ENCODE measurements at places on chromosomes 7 and 10.

DNA sequence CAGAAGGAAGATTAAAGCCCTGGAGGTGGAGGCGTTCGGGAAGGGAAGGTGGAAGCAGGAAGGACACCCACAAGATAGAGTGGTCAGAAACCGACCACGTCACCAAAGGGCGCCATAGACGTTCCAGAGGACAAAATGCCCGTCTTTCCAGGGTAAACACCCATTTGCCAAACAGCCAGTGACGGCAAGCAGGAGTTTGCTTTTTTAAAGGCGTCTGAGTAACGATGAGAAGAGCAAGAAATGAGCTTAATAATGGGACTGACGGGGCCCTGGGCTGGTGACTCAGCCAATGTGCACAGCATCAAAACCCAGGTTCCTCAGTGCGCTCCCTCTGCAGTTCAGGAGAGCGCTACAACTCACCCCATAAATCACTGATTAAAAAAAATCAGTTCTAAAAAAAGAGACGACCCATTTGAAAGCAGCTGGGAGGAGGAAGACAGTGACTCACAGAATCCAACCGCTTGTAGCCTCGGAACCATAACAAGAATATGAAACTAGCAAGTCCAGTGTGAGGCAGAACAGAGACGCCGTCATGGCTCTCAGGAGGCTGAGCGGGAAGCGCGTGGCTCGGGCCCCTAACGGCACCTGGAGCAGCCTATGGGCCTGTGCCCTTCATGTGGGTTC lies 5.9 kb downstream of the DIP2C start:
- no peak for DNase-seq

DNA sequence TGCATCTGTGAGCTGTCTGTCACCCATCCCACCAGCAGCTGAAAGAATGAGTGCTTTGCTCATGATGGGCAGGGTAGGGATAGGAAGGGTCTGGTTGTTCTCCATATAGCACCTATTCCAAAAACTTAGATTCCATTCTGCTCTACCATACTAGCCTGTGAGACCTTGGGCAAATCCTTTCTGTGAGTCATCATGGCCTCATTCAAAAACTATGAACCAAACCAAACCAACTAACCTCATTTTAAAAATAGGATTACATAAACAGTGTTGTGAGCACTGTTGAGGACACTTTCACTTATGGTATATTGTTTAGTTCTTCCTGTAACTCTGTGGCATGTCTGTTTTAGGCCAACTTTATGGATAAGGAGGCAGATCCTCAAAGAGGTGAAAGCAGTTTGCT lies 30.9 kb upstream of the STEAP4 start:
- peak; percentile 75 for DNase-seq

GRCh38 chr7:117639966-117640365 lies 160.1 kb downstream of the CFTR start:
- DNase-seq: no peak

DNA sequence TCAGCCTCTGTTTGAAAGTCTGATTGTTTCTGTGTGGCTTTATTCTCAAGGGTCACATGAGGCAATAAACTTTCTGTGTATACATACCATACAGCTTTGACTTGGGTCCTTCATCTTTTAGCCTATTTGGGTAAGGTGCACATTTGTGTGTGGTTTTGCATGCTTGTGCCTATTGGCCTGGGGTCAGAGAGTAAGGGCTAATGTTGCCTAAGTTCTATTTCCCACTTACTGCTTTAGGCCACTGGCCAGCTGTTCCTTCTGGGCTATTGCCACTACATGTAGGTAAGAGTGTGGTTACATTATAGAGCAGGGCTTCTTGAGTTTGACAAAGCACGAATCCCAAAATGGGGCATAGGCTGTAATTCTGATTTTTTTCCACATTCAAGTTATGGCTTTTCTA lies 21.8 kb downstream of the BBIP1 start:
- no peak for DNase-seq

- no peak for DNase-seq
Measured at GRCh38 chr10:126939706-126940105, 34.5 kb downstream of the DOCK1 start.

GRCh38 chr7:4834601-4835397 lies 27.0 kb downstream of the PAPOLB start:
- DNase-seq: no peak

- no peak for DNase-seq
Measured at GRCh38 chr7:157568106-157568769, 231.4 kb downstream of the DNAJB6 start.

DNA sequence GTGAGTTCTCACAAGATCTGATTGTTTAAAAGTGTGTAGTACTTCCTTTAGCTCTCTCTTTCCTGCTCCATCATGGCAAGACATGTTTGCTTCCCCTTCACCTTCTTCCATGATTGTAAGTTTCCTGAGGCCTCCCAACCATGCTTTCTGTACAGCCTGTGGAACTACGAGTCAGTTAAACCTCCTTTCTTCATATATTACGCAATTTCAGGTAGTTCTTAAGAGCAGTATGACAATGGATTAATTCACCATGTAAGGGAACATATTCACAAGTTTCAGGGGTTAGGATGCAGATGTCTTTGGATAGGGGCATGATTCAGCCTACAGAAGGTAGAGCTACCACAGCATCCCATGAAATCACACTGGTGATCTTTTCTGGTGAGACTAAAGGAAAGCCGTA lies 174.7 kb downstream of the GPR158 start:
- DNase-seq: no peak

GRCh38 chr10:91367558-91367957 lies 42.6 kb upstream of the HECTD2 start:
- no peak for DNase-seq

DNA sequence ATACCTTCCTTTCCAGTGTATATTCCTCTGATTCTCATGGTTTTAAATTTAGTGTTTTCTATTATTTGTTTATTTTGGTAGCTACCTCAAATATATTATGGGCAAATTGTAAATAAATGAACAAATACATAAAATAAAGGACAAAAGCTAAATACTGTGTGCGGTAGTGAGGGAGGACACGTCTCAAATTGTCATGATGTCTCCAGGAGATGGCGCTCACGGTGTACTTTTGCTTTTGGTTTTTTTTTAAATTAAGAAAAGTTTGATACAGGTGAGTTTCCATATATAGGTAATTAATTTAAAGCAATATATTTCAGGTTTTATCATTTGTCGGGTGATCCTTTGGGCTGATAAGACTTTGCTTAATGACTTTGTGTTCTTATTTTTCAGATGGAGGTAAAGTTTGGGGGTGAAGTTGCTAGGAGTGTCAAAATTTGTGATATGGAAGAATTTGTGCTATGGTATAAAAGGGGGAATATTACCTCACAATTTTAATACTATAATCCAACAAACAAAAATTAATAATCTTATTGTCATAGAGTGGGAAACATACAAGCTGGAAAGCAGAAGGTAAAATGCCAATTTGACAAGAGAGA lies 68.4 kb upstream of the TMEM229A start:
- peak; percentile 43 for DNase-seq

DNA sequence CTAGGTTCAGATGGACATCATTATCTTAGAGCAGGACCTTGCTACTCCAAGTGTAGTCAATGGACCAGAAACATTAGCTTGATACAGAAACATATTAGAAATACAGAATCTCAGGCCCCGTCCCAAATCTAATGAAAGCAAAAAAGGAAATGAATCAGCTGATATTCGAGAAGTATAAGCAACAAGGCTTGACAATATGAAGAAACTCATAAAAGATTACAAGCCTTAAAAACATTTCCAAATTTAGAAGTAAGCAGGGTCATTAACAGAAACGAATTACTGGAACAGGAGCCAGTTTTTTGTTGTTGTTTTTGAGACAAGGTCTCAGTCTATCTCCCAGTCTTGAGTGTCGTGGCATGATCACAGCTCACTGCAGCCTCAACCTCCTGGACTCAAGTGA lies 40.5 kb upstream of the GSAP start:
- no peak for DNase-seq

DNA sequence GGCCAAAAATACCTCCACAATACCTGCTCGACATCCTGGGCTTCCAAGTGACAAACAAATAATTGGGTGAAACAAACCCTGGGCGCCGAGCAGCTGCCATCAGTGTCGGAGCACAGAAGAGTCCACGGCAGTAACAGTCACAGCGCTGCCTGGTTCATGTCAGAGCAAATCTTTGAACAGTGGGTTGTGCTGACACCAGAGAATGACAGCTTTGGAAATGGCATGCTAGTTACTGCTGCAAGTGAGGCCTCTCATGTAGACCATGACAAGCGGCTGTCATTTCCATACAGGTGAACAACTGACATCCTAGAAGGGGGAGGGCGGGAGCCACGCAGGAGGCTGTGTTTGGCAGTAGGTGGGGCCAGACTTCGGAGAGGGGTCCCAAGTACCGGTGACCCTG lies 420.5 kb upstream of the GALNT17 start:
- no peak for DNase-seq

DNA sequence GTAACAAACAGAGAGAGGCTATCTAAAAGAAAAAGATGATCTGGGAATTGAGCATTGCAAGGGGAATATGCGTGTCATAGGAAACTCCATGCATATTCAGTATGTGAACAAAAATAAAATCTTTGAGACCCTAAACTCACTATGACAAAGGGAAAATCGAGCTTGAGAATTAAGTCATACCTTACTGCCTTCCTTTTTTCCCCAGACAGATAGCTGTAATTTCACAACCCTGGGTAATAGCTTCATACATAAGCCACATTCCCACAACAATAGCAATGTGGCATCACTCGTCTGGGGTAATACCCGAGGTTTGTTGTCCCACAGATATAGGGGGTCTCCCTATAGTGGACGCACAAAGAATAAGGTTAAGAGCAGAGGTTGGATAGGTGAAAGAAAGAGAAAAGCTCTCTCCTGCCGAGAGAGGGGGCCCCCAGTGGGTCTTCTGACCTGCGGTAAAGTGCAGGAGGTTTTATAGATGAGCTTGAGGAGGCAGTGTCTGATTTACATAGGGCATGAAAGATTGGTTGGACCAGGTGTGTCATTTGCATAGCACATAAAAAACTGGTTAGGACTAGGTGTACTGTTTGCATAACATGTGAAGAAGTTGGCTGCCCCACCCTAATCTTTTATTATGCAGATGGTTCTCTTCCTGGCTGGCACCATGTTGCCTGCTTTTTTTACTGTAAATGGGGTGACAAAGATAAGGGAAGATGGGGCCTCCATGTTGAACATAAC lies 11.6 kb downstream of the CYP3A43 start:
- peak; percentile 89 for DNase-seq

DNA sequence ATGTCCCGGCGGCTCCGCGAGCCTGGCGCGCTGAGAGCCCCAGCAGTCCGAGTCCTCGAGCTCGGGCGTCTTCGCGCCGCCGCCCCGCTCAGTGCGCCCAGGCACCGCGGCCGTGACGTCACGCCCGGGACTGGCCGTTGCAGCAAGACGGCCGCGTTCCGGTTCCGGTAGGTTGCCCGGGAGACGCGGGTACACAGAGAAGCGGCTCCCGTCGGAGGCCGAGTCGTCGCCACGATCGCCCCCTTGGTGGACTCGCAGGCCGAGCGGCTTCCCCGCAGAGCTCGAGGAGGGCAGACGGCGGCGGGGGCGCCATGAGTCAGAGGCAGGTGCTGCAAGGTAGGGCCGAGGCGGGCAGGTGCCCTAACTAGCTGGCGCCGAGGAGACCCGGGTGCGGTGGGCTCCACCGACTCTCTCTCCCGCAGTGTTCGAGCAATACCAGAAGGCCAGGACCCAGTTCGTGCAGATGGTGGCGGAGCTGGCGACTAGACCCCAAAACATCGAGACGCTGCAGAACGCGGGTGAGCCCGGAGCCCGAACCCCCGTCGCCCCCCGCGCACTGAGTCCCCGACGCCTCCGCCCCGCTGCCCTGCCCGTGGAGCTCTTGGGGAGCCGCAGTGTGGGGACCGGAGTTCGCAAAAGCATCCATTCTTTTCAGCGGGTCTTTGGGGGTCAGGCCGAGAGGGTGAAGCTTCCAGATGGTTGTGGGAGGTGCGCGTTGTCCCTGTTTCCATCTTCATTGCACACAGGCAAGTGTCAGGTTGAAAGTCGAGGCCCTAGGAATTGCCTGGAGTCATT lies at the start of gene SPAG6:
Gene SPAG6 (plus strand): TSS at position 196 of the 795 bp plus-strand sequence. CDS start 116 bp downstream, at position 312.
- no peak for DNase-seq

GRCh38 chr10:65566906-65567305 lies 1358.9 kb upstream of the LRRTM3 start:
- DNase-seq: no peak

- DNase-seq: peak; percentile 1
Measured at GRCh38 chr10:82934429-82934828, 1059.4 kb downstream of the NRG3 start.

DNA sequence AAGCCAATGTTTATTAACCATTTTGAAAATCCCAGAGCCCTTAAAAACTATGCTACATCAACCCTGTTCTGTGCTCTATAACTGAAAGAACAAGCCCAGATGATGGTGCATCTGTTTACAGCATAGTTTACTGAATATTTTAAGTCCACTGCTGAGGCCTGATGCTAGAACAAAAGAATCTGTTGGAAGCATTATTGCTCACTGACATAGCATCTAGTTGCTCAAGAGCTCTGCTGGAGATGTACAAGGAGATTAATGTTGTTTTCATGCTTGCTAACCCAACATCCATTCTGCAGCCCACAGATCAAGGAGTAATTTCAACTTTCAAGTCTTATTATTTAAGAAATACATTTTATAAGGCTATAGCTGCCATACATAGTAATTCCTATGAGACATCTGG lies 181.3 kb upstream of the FEZF1 start:
- no peak for DNase-seq

GRCh38 chr7:152633504-152633903 lies 42.4 kb downstream of the XRCC2 start:
- no peak for DNase-seq

DNA sequence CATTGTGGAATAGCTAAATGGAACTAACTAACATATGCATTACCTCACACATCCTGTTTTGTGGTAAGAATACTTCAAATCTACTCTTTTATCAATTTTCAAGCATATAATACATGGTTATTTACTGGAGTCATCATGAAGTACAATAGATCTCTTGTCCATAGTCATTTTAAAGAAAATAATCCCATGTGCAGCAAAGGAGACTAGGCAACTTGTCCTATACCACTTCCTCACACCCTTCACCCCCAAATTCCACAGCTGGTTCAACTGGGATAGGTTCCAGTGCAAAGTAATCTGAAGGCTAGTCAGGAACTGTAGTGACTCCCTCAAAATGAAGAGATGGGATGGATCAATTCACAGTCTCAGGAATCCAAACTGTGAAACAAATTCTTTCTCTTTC lies 176.1 kb downstream of the SGMS1 start:
- no peak for DNase-seq

DNA sequence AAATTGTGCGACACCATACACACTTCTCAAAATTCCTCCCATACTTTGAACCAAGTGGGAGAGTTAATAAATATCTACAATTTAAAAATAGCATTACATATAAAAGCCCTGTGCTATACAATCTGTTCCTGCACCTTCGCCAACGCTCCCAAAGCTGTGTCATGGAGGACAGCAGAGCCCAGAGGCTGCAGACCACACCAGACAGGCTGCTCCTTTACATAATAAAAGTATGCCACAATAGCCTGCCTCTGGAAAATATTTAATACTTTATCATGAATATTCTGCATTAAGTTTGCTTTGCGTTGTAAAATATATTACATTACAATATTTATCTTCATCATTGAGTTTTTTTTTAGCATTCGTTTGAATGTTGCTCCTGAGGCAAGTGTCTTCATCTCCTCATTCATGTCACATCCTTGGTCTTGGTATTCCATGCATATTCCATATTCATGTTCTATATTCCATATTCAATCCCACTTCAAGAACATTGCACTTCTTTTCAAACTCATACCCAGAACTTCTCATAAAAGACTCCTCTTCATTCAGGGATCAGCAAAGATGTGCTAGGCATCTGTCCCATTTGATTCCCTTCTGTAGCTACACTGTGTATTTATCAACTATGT lies 663.9 kb downstream of the POM121L12 start:
- no peak for DNase-seq
